ENCODE measurements at places on chromosomes 7 and 10. TPM values are rescaled to one million over a fixed set of nuclear protein-coding genes. Genes with fewer than 3 reads are reported as not detected.

GRCh38 chr7:123616223-123616622 lies 14.6 kb downstream of the ASB15 start:
- no peak for DNase-seq
- H3K4me1 ChIP-seq: no peaks in the 10 kb centered on the region
- H3K36me3 ChIP-seq: no peaks in the 10 kb centered on the region
- peaks cover 3% of the 10 kb centered on the region for H3K27me3 ChIP-seq
- H3K4me3 ChIP-seq: no peak overlapping the region
- no peak overlapping the region for H3K27ac ChIP-seq

GRCh38 chr10:75407713-75408508 lies 6.3 kb upstream of the ZNF503 start:
- H3K4me1 ChIP-seq: peaks cover 18% of the 10 kb centered on the region
- peak overlapping the region; percentile 59 for H3K4me3 ChIP-seq
- DNase-seq: no peak
- no peak overlapping the region for H3K27ac ChIP-seq

- H3K27ac ChIP-seq: no peak overlapping the region
- H3K27me3 ChIP-seq: peaks cover 3% of the 10 kb centered on the region
- H3K4me3 ChIP-seq: no peak overlapping the region
- no peak for DNase-seq
These were observed 111.3 kb downstream of the PTPN20 start for GRCh38 chr10:47022311-47023131.

- no peaks in the 10 kb centered on the region for H3K27me3 ChIP-seq
- H3K4me3 ChIP-seq: no peak overlapping the region
- H3K36me3 ChIP-seq: no peaks in the 10 kb centered on the region
- H3K27ac ChIP-seq: no peak overlapping the region
- DNase-seq: no peak
- H3K4me1 ChIP-seq: no peaks in the 10 kb centered on the region
These were observed 473.5 kb downstream of the AUTS2 start for GRCh38 chr7:70071766-70072165.

- no peak overlapping the region for H3K27ac ChIP-seq
- no peaks in the 10 kb centered on the region for H3K36me3 ChIP-seq
- H3K4me3 ChIP-seq: no peak overlapping the region
These were observed 449.7 kb downstream of the AUTS2 start for GRCh38 chr7:70047891-70048448.

- DNase-seq: no peak
- no peak overlapping the region for H3K4me3 ChIP-seq
- H3K27me3 ChIP-seq: no peaks in the 10 kb centered on the region
- H3K27ac ChIP-seq: no peak overlapping the region
These were observed 27.5 kb downstream of the DLG5 start for GRCh38 chr10:77899080-77899477.

DNA sequence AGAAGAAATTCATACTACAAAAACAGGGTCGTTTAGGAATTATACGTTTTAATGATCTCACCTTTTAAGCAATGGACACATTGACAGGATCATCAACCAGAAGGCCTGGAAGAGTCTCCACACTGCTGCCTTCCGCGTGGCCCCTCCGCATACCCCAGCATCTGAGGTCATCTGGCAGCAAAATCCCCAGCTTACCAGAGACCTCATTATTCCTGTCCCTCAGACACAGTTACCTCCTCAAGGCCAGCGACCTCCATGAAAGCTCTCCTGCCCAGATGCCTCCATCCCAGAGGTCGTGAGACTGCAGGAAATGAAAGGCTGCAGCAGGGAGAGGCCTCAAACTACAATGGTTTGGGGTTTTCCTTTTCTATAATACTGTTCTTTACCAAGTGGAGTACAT lies 14.8 kb upstream of the GSAP start:
- no peak for DNase-seq
- H3K27me3 ChIP-seq: peaks cover 2% of the 10 kb centered on the region
- no peaks in the 10 kb centered on the region for H3K36me3 ChIP-seq
- H3K4me1 ChIP-seq: peaks cover 44% of the 10 kb centered on the region

SPDYE18 gene
- 0.44 TPM for total RNA-seq
